Activated T-cell treated with anti-CD3 and anti-CD28 coated beads, Interleukin-2, amount 50 U/mL, for 4 hours (primary cell): ENCODE measurements at places on chromosomes 3 and 15. TPM values are rescaled to one million over a fixed set of nuclear protein-coding genes. Genes with fewer than 3 reads are reported as not detected.

GRCh38 chr3:129233538-129233937 lies 15.9 kb upstream of the COPG1 start:
- no peak for DNase-seq

Gene CDV3
- 372 TPM for total RNA-seq

DNA sequence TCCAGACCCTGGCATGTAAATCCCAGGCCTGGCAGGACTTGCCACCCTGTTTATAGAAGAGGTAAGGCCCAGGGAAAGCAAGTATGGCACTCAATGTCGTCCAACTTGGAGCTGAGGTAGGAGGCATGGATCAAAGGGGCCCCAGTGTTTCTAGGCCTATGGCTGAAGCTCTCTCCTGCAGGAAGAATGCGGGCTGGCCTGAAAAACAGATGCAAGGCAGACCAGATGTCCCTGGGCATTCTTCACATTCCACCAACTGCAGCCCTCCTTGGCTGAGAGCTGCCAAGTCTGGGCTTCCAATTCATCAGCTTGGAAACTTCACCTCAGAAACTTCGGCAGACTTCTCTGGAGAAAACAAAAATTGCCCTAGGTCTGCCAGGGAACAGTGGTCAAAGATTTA lies 22.2 kb downstream of the MESD start:
- DNase-seq: no peak

- DNase-seq: no peak
These were observed 28.9 kb downstream of the IGSF10 start for GRCh38 chr3:151431940-151432339.

Gene ZNF501
- 3.0 TPM for total RNA-seq

DNA sequence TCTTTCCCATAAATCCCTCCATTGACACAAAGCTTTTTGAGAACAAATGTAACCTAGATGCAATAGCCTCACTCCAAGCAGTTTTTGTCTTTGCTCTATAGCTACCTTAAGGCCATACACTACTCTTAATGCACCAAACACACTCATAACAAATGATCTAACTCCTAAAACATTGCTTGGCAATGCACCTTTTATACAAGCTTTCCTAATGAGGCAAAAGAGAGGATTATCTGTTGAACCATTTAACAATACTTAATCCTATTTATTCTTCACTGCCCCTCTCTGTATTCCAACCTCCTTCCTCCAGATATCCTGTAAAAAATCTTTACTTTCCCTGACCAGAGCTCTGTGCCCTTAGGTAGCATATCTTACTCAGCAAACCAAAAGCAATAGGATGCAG lies 558.1 kb upstream of the MDFIC2 start:
- no peak for DNase-seq

Gene PP2D1
- total RNA-seq: not detected

DNA sequence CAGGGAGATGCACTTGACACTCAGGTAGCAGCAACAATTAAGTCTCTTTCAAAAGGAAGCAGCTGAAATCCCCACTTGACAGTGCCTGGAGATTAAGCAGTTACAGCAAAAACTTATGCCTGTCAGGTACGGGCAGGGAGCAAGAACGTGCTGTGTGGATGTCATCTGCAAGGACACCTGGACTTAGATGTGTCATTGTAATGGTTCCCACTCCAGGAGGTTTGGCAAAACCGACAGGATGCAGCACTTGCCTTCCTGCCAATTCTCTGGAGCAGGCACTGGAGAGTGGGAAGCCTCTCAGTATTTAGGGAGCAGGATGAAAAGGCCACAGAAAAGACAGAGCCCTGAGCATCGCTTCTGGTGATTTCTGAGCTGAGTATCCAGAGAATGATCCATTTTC lies 292.4 kb downstream of the PDCD6IP start:
- DNase-seq: no peak

GRCh38 chr3:152050903-152051302 lies 177.5 kb downstream of the SUCNR1 start:
- no peak for DNase-seq

GRCh38 chr3:27713435-27714145 lies 8.5 kb downstream of the EOMES start:
- DNase-seq: no peak

- no peak for DNase-seq
These were observed 56.5 kb downstream of the ATP13A4 start for GRCh38 chr3:193498215-193498614.

Gene CLK3
- total RNA-seq: 74.0 TPM

DNA sequence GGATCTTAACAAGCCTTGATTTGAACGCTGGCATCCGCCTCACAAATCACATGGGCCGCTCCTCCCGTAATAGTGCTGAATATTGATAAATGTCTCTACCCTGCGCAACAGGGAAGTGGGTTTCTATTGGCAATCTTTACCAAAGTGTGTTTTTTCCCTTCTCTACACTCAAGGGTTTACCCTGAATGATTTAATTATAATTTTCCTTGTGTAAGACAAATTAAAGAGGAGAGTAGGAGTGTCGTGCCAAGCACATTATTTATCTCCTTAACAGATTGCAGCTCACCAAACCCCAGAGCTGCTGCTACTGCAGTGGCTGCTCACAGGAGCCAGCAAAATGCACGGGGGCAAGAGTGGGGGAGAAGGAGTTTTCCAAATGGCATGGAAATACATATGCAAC lies 545.8 kb downstream of the FOXP1 start:
- no peak for DNase-seq

GRCh38 chr15:57557810-57558209 lies 33.9 kb upstream of the MYZAP start:
- no peak for DNase-seq

- DNase-seq: no peak
These were observed 40.7 kb downstream of the GASK1A start for GRCh38 chr3:43019826-43020225.

DNA sequence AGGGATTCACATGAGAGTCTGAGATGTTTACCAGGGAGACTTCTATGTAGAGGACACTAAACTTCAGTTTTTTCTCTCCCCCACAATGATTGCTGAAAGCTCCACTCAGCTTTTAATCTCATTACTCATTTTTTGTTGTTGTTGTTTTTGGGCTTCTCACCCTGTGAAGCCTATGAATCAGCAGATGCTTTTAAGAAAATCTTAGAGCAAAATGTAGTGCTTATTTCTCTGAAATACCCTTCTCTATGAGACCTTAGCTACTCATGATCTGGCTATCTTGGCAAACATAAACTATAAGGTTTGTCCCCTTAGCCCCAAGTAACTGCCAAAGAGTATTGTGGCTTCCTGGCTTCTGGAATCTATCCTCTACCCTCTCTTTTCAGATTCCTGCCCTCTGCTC lies 537.3 kb downstream of the OCA2 start:
- no peak for DNase-seq

DNA sequence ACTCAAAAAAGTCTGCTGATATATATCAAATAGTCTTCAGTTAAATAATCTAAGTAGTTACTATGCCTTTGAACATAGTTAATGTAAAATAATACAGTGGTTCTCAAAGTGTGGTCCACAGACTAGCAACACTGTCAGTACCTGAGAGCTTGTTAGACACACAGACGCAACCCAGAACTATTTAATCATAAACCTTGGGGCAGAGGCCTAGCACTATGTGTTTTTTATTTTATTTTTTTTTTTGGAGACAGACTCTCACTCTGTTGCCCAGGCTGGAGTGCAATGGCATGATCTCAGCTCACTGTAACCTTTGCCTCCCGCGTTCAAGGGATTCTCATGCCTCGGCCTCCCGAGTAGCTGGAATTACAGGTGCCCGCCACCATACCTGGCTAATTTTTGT lies 34.7 kb downstream of the GRAMD1C start:
- DNase-seq: no peak

DNA sequence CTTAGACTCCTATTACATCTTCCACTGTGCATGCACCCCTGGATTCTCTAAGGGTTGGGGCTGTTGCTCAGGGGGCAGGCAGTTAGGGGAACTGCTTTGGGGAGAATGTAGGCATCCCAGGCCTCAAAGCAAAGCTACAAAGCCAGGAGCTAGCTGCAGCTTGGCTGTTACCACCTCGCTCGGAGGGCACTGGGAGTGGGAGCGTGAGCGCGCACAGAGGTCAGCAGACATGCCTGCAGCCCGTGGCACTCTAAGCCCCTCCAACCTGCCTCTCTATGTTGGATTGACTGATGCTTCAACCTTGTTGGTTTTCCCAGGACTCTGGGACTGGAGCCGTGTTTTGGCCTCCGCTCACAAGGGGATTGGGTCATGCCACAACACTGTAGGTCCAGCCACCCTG lies 69.8 kb downstream of the CPN2 start:
- DNase-seq: no peak

- no peak for DNase-seq
These were observed 32.5 kb upstream of the AP3B2 start for GRCh38 chr15:82742134-82742533.

GRCh38 chr15:81485806-81486205 lies 111.8 kb upstream of the TMC3 start:
- no peak for DNase-seq

- no peak for DNase-seq
These were observed 37.4 kb upstream of the CTDSPL start for GRCh38 chr3:37824090-37824953.

DNA sequence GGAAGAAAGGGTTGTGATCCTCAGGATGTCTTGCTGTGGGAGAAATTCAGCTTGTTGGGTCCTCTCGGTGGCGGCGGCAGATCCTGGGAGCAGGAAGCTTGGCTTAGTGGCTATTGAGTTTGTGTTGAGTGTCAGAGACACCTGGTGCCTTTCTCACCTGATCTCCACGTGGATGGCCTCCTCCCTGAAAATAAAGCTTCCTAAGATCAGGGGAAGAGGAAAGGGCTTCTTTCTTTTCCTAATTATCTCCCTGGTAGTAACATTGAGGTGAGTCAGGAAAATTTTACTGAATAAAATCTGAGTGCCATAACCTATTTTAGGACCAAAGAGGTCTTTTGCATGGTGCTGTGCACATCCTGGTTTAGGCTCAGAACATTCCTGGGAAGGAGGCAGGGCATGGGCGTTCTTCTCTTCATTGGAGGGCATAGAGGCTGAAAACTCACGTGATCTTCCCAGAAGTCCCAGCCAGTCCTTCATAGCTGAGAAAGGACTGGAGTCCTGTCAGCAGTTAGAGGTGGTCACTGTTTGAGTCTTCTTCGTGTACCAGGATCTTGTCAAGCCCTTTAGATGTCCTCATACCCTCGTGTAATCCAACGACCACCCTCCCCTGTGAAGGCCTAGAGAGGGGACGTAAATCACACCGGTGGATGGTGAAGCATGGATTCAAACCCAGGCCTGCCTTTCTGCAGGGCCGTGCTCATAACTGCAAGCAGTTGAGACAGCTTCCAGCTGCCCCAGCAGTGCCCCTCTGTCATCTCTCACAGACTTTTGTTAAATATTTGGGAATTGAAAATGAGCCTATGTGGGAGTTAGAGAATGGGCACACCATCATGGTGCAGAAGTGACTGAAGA lies 1.1 kb downstream of the CMTM8 start:
- DNase-seq: no peak

DNA sequence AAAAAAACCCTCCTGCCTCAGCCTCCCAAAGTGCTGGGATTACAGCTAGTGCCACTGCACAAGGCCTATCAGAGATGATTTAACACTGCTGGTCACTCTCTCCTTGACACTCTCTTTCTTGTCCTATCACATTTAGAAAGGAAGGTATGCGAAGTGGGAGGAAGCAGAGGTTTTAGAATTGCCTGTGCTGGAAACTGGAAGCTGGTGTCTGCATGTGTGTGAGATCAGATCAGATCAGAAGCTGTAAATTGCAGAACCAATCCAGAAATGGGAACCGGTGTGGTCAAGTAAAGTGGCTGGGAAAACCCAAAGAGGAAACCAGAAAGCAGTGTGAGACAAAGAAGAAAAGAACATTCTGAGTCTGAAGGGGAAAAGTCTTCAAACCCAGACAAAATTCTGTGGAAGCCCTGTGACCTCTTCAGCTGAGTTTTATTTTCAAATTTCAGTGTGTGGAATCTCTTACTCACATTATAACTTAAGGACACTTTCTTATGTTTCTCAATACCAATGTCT lies 2.8 kb downstream of the EFHB start:
- no peak for DNase-seq

DNA sequence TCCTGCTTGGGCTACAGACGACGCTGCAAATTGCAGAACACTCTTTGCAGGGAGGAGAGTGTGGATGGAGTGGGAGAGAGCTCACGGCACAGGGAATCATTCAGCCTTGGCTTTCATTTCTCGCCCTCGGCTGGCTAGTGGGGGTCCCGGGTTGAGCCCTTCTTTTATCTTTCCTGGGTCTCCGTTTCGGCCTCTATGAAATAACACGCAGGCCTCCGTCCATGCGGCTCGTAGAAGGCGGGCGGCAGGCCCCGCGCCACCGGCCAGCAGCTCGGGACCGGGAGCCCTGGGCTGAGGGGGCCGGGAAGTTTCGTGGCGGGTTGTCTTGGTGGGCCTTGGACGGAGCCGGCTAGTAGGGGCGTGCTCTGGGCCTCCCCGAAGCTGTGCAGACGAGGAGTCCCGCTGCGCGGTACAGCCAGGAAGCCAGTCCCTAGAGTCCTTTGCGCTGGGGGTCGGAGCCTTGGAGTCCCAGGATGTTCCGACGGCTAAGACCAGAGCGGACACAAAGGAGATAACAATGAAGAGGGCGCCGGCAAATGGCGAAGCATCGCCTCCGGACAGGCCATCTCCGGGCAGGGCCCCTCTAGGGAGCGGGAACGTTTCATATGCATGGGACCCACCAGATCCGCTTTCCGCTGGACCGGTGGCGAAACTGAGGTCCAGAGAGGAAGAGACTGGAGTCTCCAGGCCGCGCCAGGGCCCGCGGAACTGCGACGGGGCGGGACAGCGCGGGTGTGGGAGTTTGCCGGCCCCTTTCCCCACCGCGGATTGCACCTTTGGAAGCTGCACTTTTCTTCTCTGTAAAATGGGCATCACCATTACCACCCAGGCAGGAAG lies 4.3 kb downstream of the RNU6-1 start:
- no peak for DNase-seq

Gene GRM2
- total RNA-seq: 0.84 TPM

Gene MESP1
- 3.1 TPM for total RNA-seq

DNA sequence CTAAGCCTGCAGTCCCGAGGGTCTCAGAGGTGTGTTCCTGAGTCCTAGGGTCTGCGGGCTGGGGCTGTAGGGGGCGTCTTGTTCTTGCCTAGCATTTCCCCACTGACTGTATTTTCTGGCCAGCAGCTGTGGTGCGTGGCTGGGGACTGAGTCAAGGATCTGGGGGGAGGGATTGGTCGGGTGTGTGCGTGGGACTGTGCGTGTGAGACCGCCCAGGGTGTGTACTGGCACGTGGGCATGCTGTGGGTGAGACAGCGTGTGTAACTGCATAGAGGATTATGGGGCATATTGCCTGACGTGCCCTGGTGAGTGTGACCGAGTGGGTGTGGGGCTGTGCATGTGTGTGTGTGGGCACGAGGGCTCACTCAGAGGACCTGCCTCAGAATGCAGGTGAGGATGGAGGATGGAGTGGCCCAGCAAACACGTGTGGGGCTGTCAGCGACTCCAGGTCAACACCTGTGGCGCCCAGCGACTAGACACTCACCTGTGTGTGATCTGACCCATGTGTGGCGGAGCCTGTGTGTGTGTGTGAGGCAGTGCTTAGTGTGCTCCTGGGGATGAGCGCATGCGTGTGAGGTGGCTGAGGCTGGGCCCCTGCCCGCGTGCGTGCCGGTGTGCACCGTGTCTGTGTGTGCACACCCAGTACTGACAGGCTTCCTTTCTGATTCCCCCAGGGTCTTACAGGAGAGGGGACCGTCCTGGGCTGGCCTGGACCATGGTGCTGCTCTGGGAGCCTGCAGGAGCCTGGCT lies 20.9 kb downstream of the FBLN2 start:
- no peak for DNase-seq

- no peak for DNase-seq
These were observed 56.0 kb upstream of the FAM3D start for GRCh38 chr3:58722561-58722960.
